GM18507 (cell line): ENCODE measurements at places on chromosomes 5 and 9.

- DNase-seq = no peak
These were observed 740.7 kb downstream of the CETN3 start for GRCh38 chr5:89668821-89669220.

GRCh38 chr5:37182667-37183066 is 66.5 kb downstream of the CPLANE1 start:
- DNase-seq = no peak

DNA sequence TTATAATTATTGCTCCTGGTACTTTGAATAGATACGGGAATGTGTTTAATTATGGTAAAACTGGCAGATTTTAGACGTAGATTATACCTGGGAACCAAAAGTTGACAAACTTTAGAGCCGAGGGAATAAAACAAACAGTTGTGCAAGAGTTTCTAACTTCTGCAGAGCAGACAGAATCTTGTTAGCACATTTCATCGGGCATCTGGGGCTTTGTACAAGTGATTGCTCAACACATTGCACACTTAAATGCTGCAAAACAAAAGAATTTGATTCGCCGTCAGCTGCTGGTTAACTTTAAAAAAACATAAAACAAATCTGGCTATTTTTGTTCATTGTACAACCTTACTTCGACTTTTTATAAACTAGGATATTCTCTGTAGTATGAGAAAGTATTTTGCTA is 398.1 kb downstream of the MAN2A1 start:
- no peak for DNase-seq

DNA sequence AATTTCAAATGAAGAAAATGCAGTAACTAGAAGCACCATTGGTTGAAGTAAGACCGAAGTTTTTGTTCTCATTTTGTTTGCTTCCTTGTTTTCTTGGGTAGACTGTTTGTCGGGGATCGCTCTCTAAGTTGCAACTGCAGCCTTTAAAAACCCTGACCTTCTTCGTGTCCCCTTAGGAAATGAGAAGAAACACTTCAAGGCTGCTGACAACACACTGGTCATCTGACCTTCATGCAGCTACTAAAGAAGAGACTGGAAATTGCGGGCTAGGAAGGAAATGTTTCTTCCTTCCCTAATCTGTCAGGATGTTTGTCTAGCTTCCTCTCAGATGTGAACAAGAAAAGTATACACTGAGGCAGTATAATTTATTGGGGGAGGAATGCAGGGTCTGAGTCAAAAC is 50.7 kb upstream of the CHSY3 start:
- no peak for DNase-seq

DNA sequence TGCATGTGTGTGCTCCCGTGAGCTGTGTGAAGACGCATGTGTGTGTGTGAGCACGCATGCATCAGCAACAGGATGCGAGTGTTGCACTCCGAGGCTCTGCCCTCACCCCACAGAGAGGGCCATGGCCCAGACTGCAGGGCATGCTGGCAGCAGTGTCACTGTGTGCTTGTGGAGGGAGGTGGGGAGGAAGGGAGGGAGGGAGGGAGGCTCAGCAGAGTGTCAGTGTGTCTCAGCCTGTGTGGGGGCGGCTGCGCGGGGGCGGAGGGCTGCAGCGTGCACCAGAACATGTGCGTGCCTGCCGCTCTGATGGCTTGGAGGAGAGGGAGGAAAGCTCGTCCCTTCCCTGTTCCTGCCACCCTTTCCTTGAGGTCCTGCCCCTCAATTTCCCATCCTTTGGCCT is 5.3 kb downstream of the CAMK2A start:
- no peak for DNase-seq

DNA sequence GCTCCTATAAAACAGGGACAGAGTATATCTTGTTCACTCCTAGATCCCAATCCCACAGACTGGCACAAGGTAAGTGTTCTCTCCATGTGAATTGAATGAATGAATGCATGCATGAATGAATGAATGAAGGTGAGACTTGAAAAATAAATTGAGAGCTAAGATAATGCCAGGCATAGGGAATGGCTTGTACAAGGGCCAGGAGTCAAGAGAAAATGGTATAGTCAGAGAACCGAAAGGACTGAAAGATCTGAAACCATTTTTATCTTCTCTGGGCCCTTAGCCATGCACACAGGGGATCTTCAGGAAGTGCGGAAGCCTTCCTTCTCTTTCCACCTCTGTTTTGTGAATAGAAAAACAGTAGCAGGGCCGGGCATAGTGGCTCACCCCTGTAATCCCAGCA is 48.4 kb upstream of the FABP6 start:
- no peak for DNase-seq

- no peak for DNase-seq
These were observed 304.9 kb downstream of the TMEM167A start for GRCh38 chr5:82772281-82772680.

DNA sequence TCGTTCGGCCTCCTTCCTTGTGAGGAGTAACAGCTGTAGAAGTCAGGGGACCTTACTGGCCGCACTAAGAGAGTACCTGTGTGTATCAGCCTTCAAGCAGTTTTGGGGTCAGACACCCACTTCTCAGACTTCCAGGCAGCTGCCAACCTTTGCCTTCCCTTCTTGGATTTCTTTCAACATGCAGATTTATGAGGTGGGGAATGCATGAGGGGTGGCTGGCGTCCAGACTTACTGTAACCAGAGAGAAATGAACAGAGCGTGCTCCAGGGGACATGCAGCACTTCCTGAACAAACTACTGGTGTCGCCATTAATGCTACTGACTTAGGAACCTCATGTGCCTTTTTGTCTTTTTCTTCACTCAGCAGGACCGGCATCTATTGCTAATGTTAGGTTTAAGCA is 46.7 kb downstream of the INSYN2B start:
- no peak for DNase-seq

- no peak for DNase-seq
These were observed 3.9 kb downstream of the GABRA1 start for GRCh38 chr5:161851691-161852299.

- DNase-seq = no peak
These were observed 8.0 kb downstream of the PDGFRB start for GRCh38 chr5:150147670-150148069.

- DNase-seq = no peak
These were observed 198.1 kb downstream of the SYK start for GRCh38 chr9:90999425-91000397.

DNA sequence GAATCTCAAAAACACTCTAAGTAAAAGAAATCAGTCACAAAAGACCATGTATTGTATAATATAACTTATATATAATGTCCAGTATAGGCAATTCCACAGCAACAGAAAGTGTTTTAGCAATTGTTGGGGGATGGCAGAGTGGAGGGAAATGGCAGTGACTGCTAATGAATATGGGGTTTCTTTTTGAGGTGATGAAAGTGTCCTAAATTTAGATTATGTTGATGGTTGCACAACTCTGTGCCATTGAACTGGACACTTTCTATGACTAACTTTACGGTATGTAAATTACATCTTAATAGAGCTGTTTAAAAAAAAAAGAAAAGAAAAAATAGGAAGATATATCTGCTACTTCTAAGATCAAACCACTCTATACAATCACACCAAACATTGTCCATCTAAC is 124.9 kb upstream of the ZNF462 start:
- DNase-seq = no peak

- DNase-seq = no peak
These were observed 990.5 kb downstream of the TLE1 start for GRCh38 chr9:80698725-80699410.

GRCh38 chr5:87399720-87400119 is 13.0 kb downstream of the CCNH start:
- DNase-seq = no peak

- DNase-seq = no peak
These were observed 26.1 kb upstream of the GLRA1 start for GRCh38 chr5:151950706-151951105.

GRCh38 chr9:17833846-17834245 is 255.0 kb downstream of the SH3GL2 start:
- no peak for DNase-seq

GRCh38 chr9:7402334-7403027 is 397.1 kb downstream of the DMAC1 start:
- DNase-seq = no peak

DNA sequence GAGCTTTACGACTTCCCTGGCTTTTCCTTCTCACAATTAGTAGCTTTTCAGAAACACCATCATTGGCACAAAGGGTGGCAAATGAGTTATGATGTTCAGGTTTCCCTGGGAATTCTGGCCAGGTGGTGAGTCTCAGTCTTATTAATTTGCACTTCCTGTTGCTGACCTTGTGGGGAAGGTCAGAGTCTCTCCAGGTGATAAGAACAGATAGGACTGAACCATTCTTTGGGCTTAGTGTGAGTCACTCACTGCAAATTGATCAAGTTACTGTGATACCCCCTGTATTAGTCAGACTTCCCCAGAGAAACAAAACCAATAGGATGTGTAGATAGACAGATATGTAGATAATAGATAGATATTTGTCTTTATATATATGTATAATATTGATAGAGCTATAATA is 53.8 kb upstream of the RANBP3L start:
- DNase-seq = no peak

DNA sequence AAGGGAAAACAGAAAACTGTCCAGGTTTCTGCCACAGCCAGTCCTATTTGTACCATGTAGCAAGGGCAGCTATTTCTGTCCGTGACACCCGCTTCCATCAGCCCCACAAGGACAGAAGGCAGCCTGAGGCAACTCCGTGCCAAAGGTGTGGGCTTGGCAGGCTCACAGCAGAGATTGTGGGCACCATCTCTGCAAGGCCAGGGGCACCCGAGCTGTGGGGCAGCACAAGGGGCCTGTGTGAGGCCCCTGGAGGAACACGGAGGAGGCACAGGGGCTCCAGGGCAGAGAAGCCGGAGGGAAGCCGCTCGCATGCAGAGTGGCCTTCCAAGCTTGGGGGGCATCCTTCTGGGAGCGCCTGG is 43.5 kb downstream of the COL23A1 start:
- no peak for DNase-seq
